ENCODE measurements at places on chromosomes 6 and 20. TPM values are rescaled to one million over a fixed set of nuclear protein-coding genes. Genes with fewer than 3 reads are reported as not detected.

The RAET1L gene
- 0.40 TPM for total RNA-seq

The TCF15 gene
- total RNA-seq, result not detected

The MUCL3 gene
- 0.06 TPM for total RNA-seq

The SLC22A7 gene
- total RNA-seq, result not detected

The SEMG1 gene
- not detected for total RNA-seq

The PPP1R11 gene
- 43.7 TPM for total RNA-seq

The MUC22 gene
- 0.03 TPM for total RNA-seq

The PRDM13 gene
- 0.93 TPM for total RNA-seq

The FAM83B gene
- total RNA-seq, result 0.09 TPM

The RGL2 gene
- total RNA-seq, result 13.4 TPM

The RFX6 gene
- total RNA-seq, result not detected

The FILIP1 gene
- total RNA-seq, result 0.32 TPM

The ANGPT4 gene
- total RNA-seq, result 0.01 TPM

The MRPL18 gene
- 103 TPM for total RNA-seq

The ZNF76 gene
- 9.4 TPM for total RNA-seq

The SPATA25 gene
- total RNA-seq, result 0.28 TPM

The NKX2-2 gene
- not detected for total RNA-seq

The CARMIL1 gene
- total RNA-seq, result 7.2 TPM

The C6orf58 gene
- 0.15 TPM for total RNA-seq

The STK38 gene
- 19.0 TPM for total RNA-seq
